ENCODE measurements at places on chromosomes 1 and 21.

DNA sequence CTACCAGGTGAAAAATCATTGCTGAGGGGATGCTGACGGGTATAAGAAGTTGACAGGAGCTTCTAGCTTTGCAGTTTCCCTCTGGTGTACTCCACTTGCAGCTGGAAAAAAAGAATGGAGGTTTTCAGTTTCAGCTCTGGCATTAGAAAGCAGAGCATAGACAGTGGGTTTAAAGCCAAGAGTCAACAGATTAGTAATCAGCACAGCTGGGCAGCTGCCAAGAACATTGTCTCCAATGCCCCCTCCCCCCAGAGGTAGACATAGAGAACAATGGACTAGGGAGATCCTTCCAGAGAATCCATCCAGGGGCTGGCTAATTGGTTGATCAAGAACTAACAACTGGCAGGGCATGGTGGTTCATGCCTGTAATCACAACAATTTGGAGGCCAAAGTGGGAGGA lies 10.1 kb upstream of the ZBTB8B start:
- no peak for DNase-seq
- H3K27ac ChIP-seq, result no peak overlapping the region
- H3K27me3 ChIP-seq, result peaks cover 8% of the 10 kb centered on the region
- no peaks in the 10 kb centered on the region for H3K36me3 ChIP-seq
- H3K4me1 ChIP-seq, result no peaks in the 10 kb centered on the region

- no peak overlapping the region for H3K27ac ChIP-seq
- H3K27me3 ChIP-seq, result no peaks in the 10 kb centered on the region
- DNase-seq, result no peak
- no peak overlapping the region for H3K4me3 ChIP-seq
Measured at GRCh38 chr21:18601146-18601545, 197.6 kb upstream of the TMPRSS15 start.

DNA sequence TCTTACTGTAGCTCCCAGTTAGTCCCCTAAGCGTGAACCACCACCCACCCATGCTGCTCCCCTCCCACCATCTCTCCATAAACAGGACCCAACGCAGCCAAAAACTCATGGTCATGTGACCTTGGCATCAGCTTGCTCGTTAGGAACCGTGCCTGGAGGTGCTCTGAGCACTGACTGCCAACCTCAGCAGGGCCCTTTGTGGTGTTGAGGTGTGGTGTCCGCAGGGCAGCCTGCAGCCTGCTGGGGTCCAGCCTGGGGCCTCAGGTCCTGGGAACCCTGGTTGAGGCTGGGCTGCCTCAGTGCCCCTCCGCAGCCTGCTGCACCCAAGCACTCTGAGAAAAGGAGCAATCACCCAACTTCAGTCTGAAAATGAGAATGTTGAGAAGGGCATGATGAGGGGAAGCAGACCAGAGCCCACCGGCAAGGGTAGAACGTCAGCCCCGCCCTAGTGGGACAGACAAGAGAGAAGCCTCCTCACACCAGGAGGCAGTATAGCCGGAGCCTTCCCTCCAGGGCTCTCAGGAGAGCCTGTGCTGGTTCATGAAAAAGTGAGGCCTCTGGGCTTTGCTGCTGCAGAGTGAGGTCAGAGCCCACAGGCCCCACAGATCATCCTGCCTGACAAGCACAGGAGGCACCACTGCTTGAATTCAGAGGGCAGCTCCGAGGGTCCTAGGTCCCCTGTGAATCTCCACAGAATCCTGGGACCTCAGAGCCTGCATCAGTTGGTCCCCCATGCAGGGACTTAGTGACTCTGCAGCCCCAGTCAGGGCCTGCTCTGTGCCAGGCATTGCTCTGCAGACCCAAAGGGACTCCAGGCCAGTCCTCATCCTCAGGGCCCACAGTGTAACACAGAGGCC lies 4.9 kb upstream of the COL6A2 start:
- no peak overlapping the region for H3K4me3 ChIP-seq
- H3K36me3 ChIP-seq, result peaks cover 8% of the 10 kb centered on the region
- peak overlapping the region; percentile 89 for H3K27ac ChIP-seq
- no peaks in the 10 kb centered on the region for H3K27me3 ChIP-seq
- peak; percentile 79 for DNase-seq

DNA sequence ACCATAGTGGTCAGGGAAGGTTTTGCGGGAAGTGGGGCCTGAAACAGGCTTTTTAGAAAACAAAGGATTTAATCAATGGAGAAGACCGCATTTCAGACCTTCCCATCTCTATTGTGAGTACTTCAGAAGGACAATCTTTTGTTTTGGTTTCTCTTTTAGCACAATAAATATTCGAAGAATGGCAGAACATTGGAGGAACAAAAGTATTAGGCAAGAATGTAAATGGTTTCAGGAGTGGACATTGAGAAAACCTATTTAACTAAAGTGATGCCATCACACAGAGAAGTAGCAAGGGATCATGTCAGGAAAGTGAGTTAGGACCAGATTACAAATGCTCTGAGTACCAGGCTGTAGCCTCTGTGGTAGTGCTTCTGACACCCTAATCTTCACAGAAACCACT lies 26.8 kb upstream of the UBE2U start:
- H3K4me1 ChIP-seq, result peaks cover 20% of the 10 kb centered on the region
- no peak for DNase-seq
- H3K27ac ChIP-seq, result no peak overlapping the region
- H3K27me3 ChIP-seq, result no peaks in the 10 kb centered on the region

DNA sequence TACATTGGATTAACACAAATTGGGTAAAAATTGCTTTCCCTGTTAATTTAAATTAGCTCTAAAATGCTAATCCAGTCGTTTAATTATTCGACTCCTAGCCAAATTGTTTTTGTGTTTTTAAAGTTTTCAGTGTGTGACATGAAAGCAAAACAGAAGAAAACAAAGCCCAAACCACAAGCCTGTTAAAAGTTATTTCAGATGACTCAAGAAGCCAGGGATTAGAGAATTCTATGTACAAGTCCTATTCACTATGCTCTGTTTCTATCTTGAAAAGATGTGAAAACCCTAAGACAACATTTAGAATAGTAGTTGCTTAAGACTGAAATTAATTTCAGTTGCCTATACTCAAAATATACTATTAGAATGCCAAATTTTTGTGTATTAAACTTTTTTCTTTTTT lies 294.8 kb upstream of the ADAMTS5 start:
- DNase-seq, result no peak
- H3K4me3 ChIP-seq, result no peak overlapping the region
- H3K36me3 ChIP-seq, result no peaks in the 10 kb centered on the region
- no peak overlapping the region for H3K27ac ChIP-seq
- H3K27me3 ChIP-seq, result no peaks in the 10 kb centered on the region

DNA sequence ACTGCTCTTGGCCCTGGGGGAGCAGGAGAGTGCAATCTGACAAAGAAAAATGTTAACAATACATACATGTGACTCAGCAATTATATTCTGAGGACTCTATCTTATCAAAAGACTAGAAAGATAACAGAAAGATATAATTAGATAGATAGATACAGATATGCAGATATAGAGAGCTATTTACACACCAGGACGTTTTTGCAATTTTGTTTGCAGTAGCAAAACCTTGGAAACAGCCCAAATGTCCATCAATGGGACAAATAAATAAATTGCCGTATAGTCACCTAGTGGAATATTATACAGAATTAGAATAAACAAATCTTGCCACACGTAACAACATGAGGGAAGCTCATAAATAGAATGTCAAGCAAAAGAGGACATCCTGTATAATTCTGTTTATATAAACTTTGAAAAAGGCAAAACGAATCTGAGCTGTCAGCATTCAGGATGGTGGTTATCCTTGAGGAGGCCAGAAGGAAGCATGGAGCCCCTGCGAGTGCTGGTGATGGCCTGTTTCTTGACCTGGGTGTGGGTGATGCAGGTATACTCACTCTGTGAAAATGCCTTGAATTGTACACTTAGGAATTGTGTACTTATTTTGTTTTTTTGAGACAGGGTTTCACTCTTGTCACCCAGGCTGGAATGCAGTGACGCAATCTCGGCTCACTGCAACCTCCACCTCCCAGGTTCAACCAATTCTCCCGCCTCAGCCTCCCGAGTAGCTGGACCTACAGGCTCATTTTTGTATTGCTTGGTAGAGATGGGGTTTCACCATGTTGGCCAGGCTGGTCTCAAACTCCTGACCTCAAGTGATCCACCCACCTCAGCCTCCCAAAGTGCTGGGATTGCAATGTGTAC lies 12.8 kb upstream of the TRIM63 start:
- no peaks in the 10 kb centered on the region for H3K36me3 ChIP-seq
- no peak for DNase-seq
- H3K4me3 ChIP-seq, result no peak overlapping the region
- no peak overlapping the region for H3K27ac ChIP-seq
- no peaks in the 10 kb centered on the region for H3K4me1 ChIP-seq

DNA sequence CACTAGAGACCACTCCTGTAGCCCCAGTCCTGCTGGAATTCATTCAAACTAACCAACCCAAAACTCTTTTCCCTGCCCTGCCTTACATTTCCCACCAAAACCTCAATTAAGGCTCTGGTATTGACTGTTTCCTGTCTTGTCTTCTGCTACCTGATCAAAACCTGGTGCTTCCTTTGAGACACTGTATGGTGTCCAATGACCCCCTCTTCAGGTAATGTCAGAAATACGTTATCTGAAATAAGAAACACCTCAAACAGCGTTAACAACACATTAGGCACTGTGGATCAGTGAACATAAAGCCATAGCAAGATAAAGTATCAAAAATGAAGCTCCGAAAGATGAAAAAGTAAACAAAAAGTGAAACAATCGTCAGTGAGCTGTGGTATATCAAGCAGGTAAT lies 343.2 kb upstream of the ZP4 start:
- H3K27ac ChIP-seq, result no peak overlapping the region
- H3K36me3 ChIP-seq, result no peaks in the 10 kb centered on the region
- no peaks in the 10 kb centered on the region for H3K4me1 ChIP-seq
- no peak for DNase-seq
- H3K27me3 ChIP-seq, result peaks cover 16% of the 10 kb centered on the region

DNA sequence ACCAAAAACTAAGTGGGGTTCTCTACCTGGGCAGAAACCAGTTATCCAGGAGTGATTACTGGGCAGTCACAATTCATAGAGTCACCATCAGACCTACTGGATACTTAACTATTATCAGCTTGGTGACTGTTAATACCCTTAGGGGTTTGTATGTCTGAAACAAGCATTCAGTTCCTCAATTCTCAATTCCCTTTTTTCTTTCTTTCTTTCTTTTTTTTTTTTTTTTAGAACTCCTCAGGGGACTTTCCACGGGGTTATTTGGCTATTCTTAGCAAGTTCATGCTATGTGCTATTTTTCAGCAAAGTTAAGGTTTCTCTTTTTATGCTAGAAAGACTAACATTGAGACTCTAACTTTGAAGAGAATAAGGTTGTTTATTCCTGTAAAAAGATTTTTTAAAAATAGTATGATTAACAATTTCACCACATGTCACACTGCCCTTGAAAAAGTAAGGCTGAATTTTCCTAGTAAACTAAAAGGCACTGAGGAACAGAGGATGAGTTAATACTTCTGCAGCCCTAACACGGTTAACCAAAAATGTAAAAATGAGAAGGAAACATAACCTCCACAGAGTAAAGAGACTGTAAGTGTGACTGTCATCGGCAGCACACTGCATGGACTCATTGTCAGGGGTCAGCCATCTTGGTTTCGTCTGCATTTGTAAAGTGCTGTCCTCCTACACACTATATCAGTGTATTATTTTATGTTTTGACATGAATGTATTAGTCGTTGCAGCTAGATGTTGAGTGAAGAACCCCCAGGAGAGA lies 310.2 kb downstream of the NTNG1 start:
- no peak overlapping the region for H3K4me3 ChIP-seq
- no peak for DNase-seq
- H3K4me1 ChIP-seq, result no peaks in the 10 kb centered on the region
- no peaks in the 10 kb centered on the region for H3K36me3 ChIP-seq

- DNase-seq, result no peak
- peaks cover 57% of the 10 kb centered on the region for H3K4me1 ChIP-seq
- peak overlapping the region; percentile 95 for H3K27ac ChIP-seq
- H3K4me3 ChIP-seq, result peak overlapping the region; percentile 84
Measured at GRCh38 chr1:15758953-15759661, 512 bp downstream of the FBLIM1 start.

- DNase-seq, result no peak
- H3K36me3 ChIP-seq, result peaks cover 4% of the 10 kb centered on the region
- H3K4me3 ChIP-seq, result no peak overlapping the region
- no peak overlapping the region for H3K27ac ChIP-seq
- H3K27me3 ChIP-seq, result no peaks in the 10 kb centered on the region
Measured at GRCh38 chr1:111470596-111470995, 3.2 kb upstream of the C1orf162 start.

DNA sequence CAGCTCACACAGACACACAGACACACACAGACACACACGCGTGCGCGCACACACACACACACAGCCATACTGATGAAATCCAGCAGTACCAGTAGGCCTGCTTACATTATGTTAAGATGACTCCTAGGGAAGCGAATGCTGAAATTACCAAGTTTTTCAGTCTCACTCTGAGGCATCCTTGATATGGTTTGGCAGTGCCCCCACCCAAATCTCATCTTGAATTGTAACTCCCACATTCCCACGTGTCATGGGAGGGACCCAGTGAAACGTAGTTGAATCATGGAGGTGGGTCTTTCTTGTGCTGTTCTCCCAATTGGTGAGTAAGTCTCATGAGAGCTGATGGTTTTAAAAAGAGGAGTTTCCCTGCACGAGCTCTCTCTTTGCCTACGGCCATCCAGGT lies 64.1 kb downstream of the TIAM1 start:
- H3K27ac ChIP-seq, result no peak overlapping the region
- H3K36me3 ChIP-seq, result no peaks in the 10 kb centered on the region
- no peaks in the 10 kb centered on the region for H3K27me3 ChIP-seq
- no peak for DNase-seq
- no peak overlapping the region for H3K4me3 ChIP-seq

DNA sequence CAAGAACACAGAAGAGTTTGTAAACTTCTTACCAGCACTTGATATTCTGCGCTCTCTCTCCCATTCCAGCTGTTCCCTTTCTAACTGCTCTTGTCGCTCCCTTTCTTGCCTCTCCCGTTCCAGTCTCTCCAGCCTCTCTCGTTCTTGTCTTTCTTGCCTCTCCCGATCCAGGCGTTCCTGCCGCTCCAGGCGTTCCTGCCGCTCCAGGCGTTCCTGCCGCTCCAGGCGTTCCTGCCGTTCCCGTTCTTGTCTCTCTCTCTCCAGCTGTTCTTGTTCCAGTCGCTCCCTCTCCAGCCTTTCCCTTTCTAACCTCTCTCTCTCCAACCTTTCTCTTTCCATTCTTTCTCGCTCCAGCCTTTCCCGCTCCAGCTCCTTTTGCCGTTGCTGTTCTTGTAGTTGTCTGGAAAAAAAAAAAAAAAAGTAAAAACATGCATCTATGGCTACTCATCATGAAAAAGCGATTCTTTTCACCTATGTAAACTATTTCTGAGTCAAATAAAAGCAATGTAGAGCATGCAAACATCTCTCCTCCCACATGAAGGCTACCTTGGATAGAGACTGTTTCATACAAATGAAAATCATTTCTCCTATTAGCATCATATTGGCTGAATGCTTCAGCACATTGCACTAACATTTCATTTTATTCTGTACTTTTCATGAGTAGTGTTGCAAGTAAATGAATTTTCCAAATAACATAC lies 91.5 kb upstream of the LBR start:
- H3K27ac ChIP-seq, result peak overlapping the region; percentile 91
- DNase-seq, result no peak
- peaks cover 13% of the 10 kb centered on the region for H3K36me3 ChIP-seq
- peak overlapping the region; percentile 70 for H3K4me3 ChIP-seq
- peaks cover 38% of the 10 kb centered on the region for H3K4me1 ChIP-seq
- no peaks in the 10 kb centered on the region for H3K27me3 ChIP-seq

GRCh38 chr1:108053270-108054013 lies 88.5 kb upstream of the VAV3 start:
- H3K4me1 ChIP-seq, result no peaks in the 10 kb centered on the region
- no peak for DNase-seq
- no peaks in the 10 kb centered on the region for H3K27me3 ChIP-seq
- H3K27ac ChIP-seq, result no peak overlapping the region

Measured in osteocyte (in vitro differentiated cells).